ENCODE measurements at places on chromosomes 7 and 10.

GRCh38 chr7:6443372-6443941, 4.3 kb downstream of the DAGLB start:
- no peak for DNase-seq

DNA sequence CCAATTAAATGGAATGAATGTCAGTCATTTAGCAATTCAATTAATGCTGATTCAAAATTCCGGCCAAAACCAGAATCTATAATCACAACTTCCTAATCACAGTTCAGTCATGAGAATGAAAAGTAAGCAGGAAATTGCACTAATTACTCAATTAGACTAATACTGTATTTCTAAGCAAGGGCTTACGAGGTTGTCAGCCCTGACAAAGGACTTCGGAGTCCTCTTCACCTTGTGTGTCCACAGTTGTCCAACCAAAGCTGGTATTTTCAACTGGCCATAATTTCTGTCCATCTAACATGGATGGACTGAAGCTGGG, 17.4 kb downstream of the CPA1 start:
- no peak for DNase-seq

DNA sequence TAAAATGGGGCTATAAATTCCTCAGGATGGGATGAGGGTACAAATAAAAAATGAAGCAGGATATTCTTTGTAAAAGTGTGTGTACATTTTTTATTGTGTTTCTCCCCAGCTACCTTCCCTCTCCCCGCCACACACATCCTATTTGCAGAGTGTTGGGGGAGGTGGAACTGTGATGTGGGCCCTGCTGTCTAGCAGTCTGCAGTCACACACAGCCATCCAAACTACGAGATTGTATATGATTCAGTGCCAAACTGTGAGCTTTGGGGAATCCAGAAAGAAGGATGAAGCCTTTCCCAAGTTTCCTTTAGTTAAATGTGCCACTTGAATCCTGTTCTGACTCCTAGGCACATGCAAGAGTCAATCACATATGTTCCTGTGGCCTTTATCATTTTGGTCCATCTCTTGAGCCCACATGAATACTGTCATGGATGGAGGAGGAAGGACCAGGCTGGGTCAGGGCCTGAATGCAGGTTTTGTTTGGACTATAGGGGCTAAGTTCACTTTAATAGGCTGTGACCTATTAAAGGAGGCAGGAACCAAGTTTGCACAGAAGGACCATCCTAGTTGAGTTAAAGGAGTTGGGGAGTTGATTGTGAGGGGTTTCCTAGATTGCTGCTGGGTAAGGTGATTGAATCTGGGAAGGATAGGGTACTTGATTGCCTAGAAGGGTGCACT, 1.1 kb upstream of the SEMA4G start:
- no peak for DNase-seq

DNA sequence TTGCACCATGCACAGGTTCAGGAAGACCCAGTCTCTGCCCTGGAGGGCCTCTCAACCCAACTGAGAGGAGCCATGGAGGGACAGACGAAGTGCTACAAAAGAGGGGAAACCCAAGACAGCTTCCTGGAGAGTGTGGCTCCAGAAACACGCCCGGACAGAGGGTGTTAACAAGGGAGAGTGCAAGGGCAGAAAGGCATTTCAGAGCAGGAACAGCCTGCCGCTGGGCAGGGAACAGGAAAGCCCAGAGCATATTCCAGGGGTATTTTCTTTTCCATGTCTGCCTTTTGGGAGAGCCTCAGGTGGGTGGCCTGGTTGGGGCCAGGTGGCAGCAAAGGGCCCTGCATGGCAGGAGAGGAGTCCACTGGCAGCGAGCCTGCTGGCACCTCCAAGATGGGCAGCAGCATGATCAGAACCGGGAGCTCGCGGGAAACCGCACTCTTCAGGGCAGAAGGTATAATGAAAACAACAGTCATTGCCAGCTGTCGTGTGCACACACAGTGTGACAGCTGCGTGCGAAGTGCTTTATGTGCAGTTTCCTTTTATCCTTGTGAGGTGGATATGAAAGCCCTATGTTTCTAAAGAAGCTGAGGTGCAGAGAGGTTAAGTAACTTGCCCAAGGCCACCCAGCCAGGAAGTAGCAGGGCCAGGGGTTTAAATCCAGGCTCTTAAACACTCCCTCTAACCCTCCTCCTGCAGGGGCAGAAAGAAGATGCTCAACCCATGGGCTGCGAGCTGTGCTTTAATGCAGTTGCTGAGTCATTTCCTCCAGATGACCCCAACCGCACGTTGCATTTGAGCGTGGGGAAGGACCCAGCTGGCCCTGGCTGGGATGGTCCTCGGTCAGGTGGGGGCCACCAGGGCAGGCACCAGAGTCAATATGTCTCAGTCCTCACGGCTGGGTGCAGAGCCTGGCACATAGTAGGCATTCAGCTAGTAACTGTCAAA, 128.6 kb downstream of the OAT start:
- no peak for DNase-seq

DNA sequence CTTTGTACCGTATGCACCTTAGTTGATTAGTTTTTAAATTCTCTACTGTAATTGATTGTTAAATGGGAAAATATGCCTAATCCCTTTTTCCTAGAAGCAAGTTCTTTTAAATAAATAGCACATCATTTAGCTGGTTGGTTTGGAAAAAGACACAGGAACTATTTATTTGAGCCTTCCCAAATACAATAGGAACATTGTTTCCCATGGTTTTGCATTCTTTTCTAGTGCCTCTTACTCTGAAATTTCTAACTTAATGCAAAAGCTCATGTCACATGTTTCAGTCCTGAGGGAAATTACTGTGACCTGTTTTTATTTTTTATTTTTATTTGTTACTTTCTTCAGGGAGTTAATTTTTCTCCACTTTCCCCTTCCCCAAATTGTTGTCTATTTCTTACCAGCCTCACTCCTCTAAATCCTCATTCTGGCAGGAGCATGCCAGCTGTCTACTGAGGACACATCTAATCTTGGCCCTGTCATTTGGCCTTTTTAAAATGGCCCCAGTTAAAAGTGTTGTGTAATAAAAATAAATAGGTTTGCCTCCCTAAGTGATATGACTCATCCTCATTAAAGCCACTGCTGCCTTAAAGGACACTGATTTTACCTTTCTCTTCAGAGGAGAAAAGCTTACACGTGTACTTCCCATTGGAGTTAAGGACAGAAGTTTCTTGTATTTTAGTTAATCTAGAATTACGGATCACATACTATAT, 94.5 kb downstream of the PPP1R3A start:
- DNase-seq = no peak

GRCh38 chr10:74824184-74824899, 2.1 kb upstream of the KAT6B start:
- DNase-seq = no peak

- no peak for DNase-seq
These were observed 253.2 kb downstream of the HTR7 start for GRCh38 chr10:90604636-90605035.

GRCh38 chr7:124702385-124702784, 63.2 kb downstream of the GPR37 start:
- DNase-seq = no peak

DNA sequence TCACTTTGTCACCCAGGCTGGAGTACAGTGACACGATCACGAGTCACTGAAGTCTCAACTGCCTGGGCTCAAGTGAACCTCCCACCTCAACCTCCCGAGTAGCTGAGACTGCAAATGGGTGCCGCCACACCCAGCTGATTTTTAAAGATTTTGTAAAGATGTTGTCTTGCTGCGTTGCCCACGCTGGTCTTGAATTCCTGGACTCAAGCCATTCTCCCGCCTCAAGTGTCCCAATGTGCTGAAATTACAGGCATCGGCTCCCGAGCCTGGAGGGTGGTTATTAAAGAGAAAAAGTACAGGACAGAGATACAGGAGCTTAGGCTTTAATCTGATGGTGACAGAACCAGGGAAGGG, 55.1 kb downstream of the KCTD7 start:
- no peak for DNase-seq

DNA sequence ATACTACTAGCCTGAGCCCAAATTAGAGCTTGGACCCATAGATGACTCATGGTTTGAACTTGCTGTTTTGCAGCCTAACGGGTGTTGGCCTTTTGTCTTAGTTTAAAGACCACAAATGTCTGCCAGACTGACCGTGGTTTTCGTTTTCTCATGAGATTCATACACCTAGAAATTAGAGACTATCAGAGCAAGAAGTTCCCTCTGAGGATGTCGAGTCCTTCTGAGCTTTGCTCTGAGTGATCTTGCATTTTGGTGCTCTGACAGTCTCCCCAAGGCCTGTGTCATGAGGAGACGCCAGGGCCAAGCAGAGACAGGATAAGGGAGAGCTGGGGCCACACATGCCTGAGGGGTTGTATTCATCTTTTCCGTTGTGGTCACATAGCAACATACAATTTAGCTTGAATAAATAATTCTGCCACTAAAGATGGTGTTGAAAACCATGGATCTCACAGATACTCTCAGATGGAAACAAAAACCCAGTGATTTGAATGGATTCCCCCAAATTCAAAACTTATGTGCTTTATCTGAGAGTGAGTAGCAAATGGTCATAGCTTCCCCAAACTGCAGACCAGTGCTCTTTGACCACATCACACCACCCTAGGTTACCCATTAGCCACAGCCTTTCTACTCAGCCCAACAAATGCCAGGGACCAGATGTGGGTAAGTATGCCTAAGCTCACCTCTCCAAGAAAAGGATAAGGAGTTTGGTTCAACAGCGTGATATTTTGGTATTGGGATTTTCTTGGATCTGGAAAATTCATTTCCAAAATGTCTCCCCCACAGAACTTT, 762.0 kb upstream of the IGFBP3 start:
- no peak for DNase-seq

- DNase-seq = no peak
These were observed 10.4 kb downstream of the ZNF365 start for GRCh38 chr10:62384447-62385081.

DNA sequence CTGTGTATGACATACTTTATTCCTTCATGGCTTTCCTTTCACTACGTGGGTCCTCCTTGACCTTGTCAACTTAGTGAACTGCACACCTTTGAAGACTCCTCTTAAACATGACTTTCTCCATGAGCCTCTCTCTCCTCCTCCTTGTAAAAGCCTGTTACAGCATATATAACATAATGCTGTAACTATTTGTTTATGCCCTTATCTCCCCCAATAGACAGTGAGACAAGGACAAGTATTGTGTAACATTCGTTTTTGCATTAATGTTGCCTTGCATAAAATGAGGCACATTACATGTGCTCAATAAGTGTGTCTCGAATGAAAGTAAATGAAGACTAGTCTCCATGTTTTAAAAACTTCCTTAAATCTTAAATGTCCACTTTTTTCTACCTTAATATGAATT, 4.3 kb upstream of the LAMB1 start:
- no peak for DNase-seq

- no peak for DNase-seq
These were observed 419.9 kb downstream of the NRG3 start for GRCh38 chr10:82294874-82295378.

GRCh38 chr10:87915989-87916388, 52.6 kb downstream of the PTEN start:
- DNase-seq = no peak

DNA sequence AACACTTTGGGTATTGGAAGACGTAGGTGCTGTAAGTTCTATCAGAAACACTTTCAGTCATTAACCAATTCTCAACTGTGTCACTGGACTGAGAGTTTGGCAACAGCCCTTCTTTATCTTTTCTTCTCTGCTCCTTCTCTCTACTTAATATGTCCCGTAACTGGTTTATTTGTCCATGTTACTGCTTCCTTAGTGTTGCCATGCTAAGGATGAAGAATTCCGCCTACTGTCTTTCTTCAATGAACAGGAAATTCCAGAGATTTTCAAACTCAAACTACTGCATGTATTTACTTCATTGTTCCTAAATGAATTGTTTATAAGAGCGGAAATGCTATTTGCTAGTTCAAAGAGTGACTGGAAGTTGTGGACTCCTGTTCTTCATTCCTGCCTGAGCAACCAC, 143.7 kb downstream of the TAX1BP1 start:
- DNase-seq = no peak

GRCh38 chr10:132397036-132397541, at the start of gene PWWP2B:
PWWP2B (plus strand) TSS chr10:132397200; CDS start chr10:132397227, 27 bp downstream.
- peak; percentile 23 for DNase-seq

- no peak for DNase-seq
These were observed 25.2 kb downstream of the ATRNL1 start for GRCh38 chr10:115118346-115118745.

- no peak for DNase-seq
These were observed 1.0 kb downstream of the SRGN start for GRCh38 chr10:69088801-69089501.

- no peak for DNase-seq
These were observed 9.7 kb downstream of the SUN1 start for GRCh38 chr7:841943-842342.

DNA sequence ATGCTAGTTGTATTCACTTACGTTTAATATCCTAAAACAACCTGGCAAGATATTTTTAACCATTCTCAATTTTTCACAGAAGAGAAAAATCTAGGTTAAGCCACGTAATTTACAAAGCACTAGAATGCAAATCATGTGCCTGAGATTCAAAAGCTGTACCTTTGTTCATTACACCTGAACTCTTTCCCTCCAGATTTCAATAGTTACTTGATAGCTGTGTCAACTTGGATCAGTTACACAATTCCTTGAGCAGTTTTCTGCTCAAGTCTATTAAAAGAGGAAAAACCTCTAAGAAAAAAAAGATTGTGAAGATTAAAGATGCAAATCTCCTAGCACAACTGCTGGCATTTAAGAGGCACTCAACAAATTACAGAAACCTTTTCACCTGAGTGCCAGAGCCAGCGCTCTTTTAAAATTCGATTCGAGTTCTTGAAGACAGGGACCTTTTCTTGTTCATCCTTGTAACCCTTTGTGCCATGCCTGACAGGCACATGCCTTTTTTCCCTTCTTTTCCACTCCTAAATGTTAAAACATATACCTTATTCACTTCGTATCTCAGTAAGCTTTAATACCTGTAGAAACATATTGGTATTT, 886 bp downstream of the NSUN6 start:
- DNase-seq = no peak

DNA sequence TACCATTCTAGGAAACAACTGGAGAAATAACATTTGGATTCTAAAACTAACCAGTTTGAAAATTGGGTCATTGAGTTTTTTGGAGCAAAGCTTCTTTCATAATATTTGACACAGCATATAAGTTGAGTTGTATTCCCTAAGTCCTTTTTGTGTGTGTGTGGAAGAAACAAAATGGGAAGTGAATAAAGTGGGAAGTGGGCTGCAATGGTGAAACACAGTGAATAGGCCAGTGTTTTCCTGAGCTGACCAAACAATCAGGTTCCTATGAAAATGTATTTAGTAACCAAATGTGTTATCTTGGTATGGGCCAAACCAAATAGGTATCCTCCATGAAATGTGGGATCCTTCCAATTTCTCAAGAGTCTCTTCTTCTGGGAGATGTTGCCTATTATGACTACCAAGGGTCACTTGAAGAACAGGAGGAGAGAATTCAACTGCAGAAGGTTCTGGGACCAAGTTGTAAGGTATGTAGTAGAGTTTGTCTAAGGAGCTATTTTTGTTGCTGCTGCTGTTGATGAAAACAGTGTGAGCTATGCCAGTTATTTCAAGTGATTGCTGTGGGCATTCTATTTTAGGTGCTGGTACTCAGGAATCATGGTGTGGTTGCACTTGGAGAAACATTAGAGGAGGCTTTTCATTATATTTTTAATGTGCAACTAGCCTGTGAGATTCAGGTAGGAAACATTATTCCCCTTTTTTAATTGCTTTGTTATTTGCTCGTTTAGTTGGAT, 88.3 kb upstream of the MXI1 start:
- no peak for DNase-seq
